ENCODE measurements at places on chromosomes 1 and 21.

DNA sequence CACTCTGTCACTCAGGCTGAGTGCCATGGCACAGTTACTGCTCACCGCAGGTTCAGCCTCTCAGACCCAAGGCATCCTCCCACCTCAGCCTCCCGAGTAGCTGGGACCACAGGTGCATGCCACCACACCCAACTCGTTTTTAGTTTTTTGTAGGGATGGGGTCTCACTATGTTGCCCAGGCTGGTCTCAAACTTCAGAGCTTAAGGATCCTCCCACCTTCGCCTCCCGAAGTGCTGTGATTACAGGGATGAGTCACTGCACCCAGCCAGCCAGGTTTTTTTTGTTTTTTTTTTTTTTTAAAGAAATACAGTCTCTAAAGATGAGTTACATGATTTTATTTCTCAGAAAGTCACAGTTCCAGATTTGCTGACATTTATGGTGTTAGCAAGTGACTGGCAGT is 29.0 kb downstream of the BACE2 start:
- no peak for DNase-seq

- no peak for DNase-seq
These were observed 3.9 kb downstream of the SELENBP1 start for GRCh38 chr1:151368393-151369301.

DNA sequence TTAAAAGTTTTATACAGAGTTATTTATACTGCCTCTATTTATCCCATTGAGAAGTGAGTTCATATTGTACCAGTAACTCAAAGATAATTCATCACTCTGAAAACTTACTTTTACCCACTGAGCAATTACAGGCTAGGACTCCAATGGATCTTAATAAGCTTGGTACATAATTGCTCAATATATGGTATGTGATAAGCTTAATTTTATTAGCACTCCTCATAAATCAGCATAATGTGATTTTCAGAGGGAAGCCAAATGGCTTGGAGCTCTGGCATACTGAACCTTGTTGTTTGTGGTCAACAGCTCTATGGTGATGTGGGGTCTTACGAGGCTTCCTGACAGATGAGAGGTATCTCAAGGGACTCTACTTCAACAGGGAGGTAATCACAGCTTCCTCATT is 26.3 kb downstream of the ADAM30 start:
- DNase-seq, result no peak

- peak; percentile 77 for DNase-seq
These were observed 46.6 kb downstream of the FCRL5 start for GRCh38 chr1:157505481-157506272.
